PC-3 (cell line): ENCODE measurements at places on chromosomes 12 and 14. TPM values are rescaled to one million over a fixed set of nuclear protein-coding genes. Genes with fewer than 3 reads are reported as not detected.

- no peak for DNase-seq
These were observed 71.8 kb downstream of the SPATS2 start for GRCh38 chr12:49439042-49439441.

GRCh38 chr14:101352567-101352966 lies 208.7 kb upstream of the DIO3 start:
- DNase-seq, result no peak

GRCh38 chr12:6080149-6081045 lies 44.1 kb downstream of the VWF start:
- no peak for DNase-seq

DNA sequence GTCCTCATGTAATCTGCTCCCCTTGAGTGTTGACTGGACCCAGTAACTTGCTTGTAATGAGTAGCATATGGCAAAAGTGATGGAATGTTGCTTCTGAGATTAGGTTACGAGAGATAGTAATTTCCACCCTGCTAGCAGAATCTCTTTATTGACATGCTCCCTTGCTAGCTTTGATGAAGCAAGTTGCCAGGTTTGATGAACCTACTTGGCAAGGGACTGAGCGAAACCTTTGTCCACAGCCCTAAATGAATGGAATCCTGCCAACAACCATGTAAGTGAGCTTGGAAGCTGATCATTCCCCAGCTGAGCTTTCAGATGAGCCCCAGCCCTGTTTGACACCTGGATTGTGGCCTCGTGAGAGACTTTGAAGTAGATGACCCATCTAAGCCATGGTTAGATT lies 120.8 kb upstream of the PLXNC1 start:
- no peak for DNase-seq

GRCh38 chr12:79763766-79764452 lies 73.1 kb upstream of the PAWR start:
- no peak for DNase-seq

- peak; percentile 7 for DNase-seq
These were observed 362.1 kb upstream of the STXBP6 start for GRCh38 chr14:25411781-25412757.

DNA sequence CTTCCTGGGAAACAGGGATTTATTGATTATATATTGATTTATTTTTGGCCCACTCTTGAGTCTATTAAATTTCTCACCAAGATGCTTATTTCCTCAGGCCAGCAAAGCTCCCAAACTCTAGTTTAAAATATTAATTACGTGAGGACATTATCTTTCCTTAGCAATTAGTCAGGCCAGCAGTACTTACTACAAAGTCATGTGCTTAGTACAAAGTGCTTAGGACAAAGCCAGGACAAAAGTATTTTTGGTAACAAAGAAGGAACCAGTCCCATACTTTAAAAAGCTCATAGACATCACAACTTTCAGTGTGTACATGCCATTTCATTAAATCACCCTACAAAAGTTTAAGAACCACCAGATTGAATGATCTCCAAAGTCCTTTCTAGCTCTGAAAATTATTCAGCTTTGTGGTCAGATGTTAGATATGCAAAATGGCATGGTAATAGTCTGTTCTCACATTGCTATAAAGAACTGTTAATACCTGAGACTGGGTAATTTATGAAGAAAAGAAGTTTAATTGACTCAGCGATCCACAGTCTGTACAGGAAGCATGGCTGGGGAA lies 94.7 kb upstream of the PWP1 start:
- DNase-seq, result no peak

GRCh38 chr14:24196071-24197055 lies 1.1 kb upstream of the TM9SF1 start:
- DNase-seq, result peak; percentile 11

DNA sequence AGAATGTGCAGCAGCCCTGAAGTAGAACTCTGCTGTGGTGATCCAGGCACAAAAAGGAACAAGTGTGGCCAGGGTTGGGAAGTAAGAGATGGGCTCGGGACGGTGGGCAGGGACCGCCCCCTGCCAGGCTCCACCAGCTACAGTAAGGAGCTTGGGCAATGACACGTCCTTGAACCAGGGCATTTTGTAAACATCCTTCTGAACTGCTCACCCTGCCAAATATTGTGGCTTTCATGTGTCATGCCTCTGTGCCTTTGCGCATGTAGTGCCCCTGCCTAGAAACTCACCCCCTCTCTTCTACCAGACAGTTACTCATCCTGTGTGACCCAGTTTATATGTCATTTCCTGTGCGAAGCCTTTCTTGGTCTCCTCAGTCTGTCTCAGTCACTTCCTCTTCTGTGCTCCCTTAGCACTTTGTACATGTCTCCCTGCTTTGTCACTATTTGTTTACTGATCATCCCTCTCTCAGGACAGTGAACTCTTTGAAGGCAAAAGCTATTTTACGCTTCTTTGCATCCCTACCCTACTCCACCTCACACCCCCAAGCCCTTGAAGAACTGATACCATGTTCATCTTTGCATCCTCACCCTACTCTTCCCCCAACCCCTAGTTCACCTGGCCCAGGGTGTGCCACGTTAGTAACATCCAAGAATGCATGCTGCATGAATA lies 108.9 kb upstream of the PLEKHG7 start:
- DNase-seq, result peak; percentile 93

GRCh38 chr14:76957224-76957891 lies 71.2 kb downstream of the IRF2BPL start:
- no peak for DNase-seq

The ZFHX2 gene
- 0.55 and 1.4 TPM in 2 replicates for total RNA-seq

The TAS2R30 gene
- total RNA-seq, result 0.66 and 2.0 TPM in 2 replicates

The CLEC2D gene
- 2.9 and 3.3 TPM in 2 replicates for total RNA-seq

The LMNTD1 gene
- total RNA-seq, result not detected in 2 replicates

The PZP gene
- total RNA-seq, result not detected in 2 replicates
